ENCODE measurements at places on chromosomes 7 and 10. TPM values are rescaled to one million over a fixed set of nuclear protein-coding genes. Genes with fewer than 3 reads are reported as not detected.

Gene CHAT
- polyA plus RNA-seq, result 0.32 TPM

Gene SPDYE9
- 0.18 TPM for polyA plus RNA-seq

Gene CCDC172
- not detected for polyA plus RNA-seq

Gene RASSF4
- polyA plus RNA-seq, result 69.1 TPM

Gene ADIRF
- polyA plus RNA-seq, result 1.5 TPM

Gene ANKRD61
- 0.86 TPM for polyA plus RNA-seq

Gene OPALIN
- polyA plus RNA-seq, result not detected

Gene MMD2
- 0.05 TPM for polyA plus RNA-seq

Gene ZNF25
- polyA plus RNA-seq, result 11.8 TPM

Gene C10orf71
- 26.6 TPM for polyA plus RNA-seq

Gene PARG
- 15.9 TPM for polyA plus RNA-seq

Gene LAMB1
- polyA plus RNA-seq, result 512 TPM

Gene FAM13C
- polyA plus RNA-seq, result 37.6 TPM

Gene WNT8B
- 0.05 TPM for polyA plus RNA-seq

Gene GPR26
- not detected for polyA plus RNA-seq

Gene NRP1
- polyA plus RNA-seq, result 80.1 TPM

Gene HOXA1
- 0.72 TPM for polyA plus RNA-seq

Gene FANK1
- polyA plus RNA-seq, result 1.0 TPM
